Ascending aorta (tissue), 2 donors: ENCODE measurements at places on chromosomes 2 and 18. TPM values are rescaled to one million over a fixed set of nuclear protein-coding genes. Genes with fewer than 3 reads are reported as not detected.

Gene PTH2R
- not detected for total RNA-seq

DNA sequence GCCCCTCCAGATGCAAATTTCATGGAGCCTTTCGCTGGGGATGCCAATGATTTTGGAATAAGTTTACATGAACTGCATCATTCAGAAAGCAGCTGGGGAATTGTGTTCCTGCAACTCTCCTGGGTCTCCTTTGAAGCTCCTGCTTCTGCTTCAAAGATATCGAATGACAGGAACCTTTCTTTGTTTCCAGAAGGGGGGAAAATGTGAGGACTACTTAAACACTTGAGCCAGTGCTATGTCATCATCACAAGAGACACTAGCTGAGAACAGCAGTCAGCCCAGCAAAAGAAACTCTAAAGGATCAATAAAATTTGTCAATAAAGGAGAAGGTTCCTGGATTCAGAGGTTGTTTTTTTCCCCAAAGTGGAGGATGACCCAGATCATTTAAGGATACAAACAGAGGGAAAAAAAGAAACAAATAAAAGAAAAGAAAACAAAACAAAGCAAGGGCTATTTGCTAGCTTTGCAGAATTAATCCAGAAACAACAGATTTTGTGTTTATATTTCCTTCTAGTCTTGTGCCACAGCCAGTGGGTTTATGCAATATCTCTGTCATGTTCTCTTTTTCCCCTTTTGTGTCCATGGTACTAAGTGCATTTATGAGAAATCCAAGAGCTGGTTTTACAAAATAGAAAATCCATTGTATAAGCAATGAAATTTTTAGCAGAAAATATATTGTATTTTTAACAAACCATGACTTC is 463.7 kb downstream of the CDH2 start:
- DNase-seq: no peak
- no peaks in the 10 kb centered on the region for H3K36me3 ChIP-seq
- H3K4me1 ChIP-seq: no peaks in the 10 kb centered on the region
- H3K4me3 ChIP-seq: no peak overlapping the region
- H3K27ac ChIP-seq: no peak overlapping the region

DNA sequence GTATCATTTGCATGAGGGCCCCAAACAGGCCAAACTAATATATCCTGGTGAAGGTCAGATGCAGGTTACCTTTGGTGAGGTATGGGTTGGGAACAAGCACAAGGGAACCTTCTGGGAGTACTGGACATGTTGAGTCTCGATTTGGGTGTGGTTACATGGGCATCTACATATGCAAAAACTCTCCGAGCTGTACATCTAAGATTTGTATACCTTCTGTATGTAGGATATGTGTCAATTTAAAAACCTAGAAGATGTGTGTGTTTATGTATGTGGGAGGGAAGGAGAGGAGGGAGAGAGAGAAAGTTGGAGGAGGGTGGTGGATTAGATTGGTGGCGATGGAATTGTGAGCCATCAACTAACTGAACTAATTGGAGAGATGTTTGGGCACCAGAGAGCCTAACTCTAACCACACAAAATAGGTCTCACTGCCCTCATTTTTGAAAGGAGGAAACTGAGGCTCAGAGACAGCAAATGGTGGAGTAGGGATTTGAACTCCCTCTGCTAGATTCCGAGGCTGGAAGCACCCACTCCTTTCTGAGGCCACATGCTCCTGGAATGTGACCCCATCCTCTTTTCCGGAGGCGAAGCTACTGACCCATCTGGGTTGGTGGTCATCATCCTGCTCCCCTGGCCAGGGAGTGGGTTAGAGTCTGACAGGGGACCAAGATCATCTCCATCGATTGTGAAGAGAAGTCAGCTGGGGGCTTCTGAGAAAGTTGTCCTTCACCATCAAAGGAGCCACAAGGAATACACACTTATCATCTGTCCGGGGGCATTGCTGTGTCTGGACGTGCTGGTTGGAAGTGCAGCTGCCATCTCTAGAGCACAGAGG is 107.3 kb upstream of the MYCN start:
- H3K36me3 ChIP-seq: no peaks in the 10 kb centered on the region
- DNase-seq: no peak
- H3K27me3 ChIP-seq: no peaks in the 10 kb centered on the region
- no peak overlapping the region for H3K27ac ChIP-seq
- no peak overlapping the region for H3K4me3 ChIP-seq

- no peaks in the 10 kb centered on the region for H3K27me3 ChIP-seq
- H3K4me3 ChIP-seq: no peak overlapping the region
- no peaks in the 10 kb centered on the region for H3K36me3 ChIP-seq
- no peak for DNase-seq
These were observed 212.7 kb downstream of the ALPK2 start for GRCh38 chr18:58416014-58416703.

Gene PAX8
- total RNA-seq: 0.11 TPM

DNA sequence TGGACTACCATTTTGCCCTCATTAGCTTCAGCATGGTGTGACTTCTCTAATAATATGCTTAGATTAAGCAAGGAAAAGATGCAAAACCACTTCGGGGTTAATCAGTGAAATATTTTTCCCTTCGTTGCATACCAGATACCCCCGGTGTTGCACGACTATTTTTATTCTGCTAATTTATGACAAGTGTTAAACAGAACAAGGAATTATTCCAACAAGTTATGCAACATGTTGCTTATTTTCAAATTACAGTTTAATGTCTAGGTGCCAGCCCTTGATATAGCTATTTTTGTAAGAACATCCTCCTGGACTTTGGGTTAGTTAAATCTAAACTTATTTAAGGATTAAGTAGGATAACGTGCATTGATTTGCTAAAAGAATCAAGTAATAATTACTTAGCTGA is 16.3 kb downstream of the TYMS start:
- H3K4me3 ChIP-seq: no peak overlapping the region
- no peaks in the 10 kb centered on the region for H3K27me3 ChIP-seq
- no peak overlapping the region for H3K27ac ChIP-seq

Gene TUBA4B
- total RNA-seq: not detected

GRCh38 chr2:42314892-42315468 is 46.0 kb downstream of the COX7A2L start:
- no peak for DNase-seq
- H3K4me1 ChIP-seq: no peaks in the 10 kb centered on the region
- H3K36me3 ChIP-seq: peaks cover 6% of the 10 kb centered on the region
- no peaks in the 10 kb centered on the region for H3K27me3 ChIP-seq
- no peak overlapping the region for H3K4me3 ChIP-seq
- no peak overlapping the region for H3K27ac ChIP-seq

GRCh38 chr2:37923308-37924055 is 1.6 kb upstream of the RMDN2 start:
- H3K27ac ChIP-seq: no peak overlapping the region
- DNase-seq: no peak
- H3K4me3 ChIP-seq: no peak overlapping the region
- H3K4me1 ChIP-seq: peaks cover 7% of the 10 kb centered on the region

DNA sequence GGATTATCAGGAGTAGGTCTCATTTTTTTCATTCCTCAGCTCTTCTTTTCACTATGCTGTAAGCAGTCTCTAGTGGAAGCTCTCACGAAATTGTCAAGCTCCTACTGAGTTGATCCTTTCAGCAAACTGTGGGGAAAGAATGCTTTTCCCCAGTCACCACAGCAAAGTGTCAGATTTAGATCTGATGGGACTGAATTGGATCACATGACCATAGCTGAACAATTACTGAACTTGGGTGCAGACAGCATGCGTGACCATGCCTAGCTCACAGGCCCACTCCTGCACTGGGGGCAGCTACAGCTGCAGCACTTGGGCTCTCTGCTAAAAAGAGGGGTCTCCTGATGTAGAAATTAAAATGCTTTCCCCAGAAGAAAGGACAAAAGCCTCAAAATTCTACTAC is 3.1 kb downstream of the ARHGAP15 start:
- no peaks in the 10 kb centered on the region for H3K36me3 ChIP-seq
- no peaks in the 10 kb centered on the region for H3K27me3 ChIP-seq
- no peak overlapping the region for H3K27ac ChIP-seq
- DNase-seq: no peak
- no peak overlapping the region for H3K4me3 ChIP-seq
- no peaks in the 10 kb centered on the region for H3K4me1 ChIP-seq

DNA sequence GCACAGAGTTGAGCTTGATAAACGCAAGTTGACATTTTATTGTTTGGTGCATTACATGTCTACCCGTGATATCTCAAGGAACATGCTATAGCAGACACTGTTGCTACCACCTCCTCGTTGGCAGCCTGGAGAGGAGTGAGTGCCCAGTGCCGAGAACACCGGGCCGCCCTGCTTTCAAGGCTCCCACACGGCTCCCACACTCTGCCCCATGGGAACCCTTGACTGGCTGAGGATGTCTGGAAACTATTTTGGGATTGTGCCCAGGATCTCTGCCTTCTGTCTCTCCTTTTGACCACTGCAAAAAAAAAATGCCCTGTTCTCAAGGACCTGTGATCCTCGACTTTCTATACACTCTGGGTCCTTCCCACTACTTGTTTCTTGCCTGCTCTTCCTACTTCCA is 21.1 kb downstream of the TET3 start:
- DNase-seq: peak; percentile 25
- no peak overlapping the region for H3K27ac ChIP-seq
- no peaks in the 10 kb centered on the region for H3K36me3 ChIP-seq

Gene SLC40A1
- 40.8 TPM for total RNA-seq

GRCh38 chr18:42011053-42011452 is 56.0 kb downstream of the PIK3C3 start:
- no peaks in the 10 kb centered on the region for H3K27me3 ChIP-seq
- no peak overlapping the region for H3K4me3 ChIP-seq
- H3K27ac ChIP-seq: no peak overlapping the region
- no peaks in the 10 kb centered on the region for H3K4me1 ChIP-seq
- no peak for DNase-seq

Gene MTCL1
- 105 TPM for total RNA-seq

DNA sequence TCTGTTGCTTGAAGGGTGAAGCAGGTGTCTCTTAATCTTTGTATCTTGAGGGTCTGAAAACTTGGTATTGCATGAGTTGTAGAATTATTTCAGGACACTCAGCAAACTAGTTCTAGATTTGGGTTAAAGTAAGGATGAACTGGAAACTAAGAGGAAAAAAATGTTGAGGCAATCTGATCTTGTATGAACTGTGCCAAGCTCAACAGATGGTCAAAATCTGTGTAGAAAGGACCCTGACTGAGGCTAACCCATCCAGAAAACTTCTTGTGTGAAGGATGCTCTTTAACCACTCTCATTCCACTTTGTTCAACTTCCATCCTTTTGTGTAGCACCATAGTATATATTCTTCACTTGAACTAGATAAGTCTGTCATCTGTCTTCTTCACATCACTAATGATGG is 861.7 kb downstream of the SLC4A3 start:
- no peaks in the 10 kb centered on the region for H3K36me3 ChIP-seq
- no peak for DNase-seq
- no peaks in the 10 kb centered on the region for H3K4me1 ChIP-seq
- H3K27me3 ChIP-seq: no peaks in the 10 kb centered on the region
- H3K4me3 ChIP-seq: no peak overlapping the region

- no peak overlapping the region for H3K4me3 ChIP-seq
- no peaks in the 10 kb centered on the region for H3K4me1 ChIP-seq
- H3K27ac ChIP-seq: no peak overlapping the region
- H3K27me3 ChIP-seq: no peaks in the 10 kb centered on the region
- DNase-seq: no peak
- H3K36me3 ChIP-seq: no peaks in the 10 kb centered on the region
These were observed 66.0 kb downstream of the EIPR1 start for GRCh38 chr2:3311601-3312000.

Gene ERLEC1
- total RNA-seq: 150 TPM

DNA sequence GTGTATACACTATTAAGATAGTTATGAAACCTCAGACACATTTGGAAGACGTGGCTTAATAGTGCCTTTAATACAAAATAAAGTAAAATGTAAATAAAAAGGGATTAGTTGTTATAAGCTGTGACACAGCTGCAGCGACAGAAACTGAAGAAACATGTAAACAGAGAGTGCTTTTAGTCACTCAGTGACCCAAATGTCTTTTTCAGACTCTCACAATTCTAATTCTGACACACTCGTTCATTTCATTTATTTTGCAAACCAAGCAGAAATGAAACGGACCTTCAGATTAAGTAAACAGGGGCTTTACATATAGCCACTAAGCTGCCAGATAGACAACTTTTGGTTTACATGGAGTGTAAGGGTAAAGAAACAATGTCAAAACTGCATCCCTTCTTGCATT is 181.0 kb upstream of the ETAA1 start:
- H3K4me1 ChIP-seq: no peaks in the 10 kb centered on the region
- DNase-seq: no peak
- no peaks in the 10 kb centered on the region for H3K36me3 ChIP-seq
- no peaks in the 10 kb centered on the region for H3K27me3 ChIP-seq

DNA sequence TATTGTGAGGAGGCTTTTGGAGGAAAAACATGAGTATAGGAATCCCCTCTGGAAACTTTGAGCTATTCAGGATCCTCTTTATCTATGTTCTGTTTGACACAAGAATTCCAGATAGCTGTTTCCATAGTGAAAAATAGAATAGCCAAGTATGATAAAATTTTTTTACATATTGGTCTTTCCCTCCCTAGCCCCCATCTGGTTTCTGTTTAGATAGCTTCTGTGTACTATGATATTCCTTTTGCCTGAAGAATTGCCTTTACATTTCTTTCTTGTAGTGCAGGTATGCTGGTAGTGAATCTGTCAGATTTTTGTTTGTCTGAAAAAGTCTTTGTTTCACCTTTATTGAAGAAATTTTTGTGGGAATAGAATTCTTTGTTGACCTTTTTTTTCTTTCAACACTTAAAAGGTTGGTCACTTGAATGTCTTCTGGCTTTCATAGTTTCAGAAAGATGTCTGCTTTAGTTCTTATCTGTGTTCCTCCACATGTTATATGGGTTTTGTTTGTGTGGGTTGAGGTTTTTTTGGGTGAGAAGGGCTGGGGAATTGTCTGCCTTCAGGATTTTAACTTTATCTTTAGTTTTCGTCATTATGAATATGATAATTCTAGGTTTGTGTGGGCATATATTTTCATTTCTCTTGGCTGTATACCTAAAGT is 29.9 kb upstream of the FBLN7 start:
- H3K36me3 ChIP-seq: peaks cover 29% of the 10 kb centered on the region
- H3K4me3 ChIP-seq: no peak overlapping the region

- DNase-seq: no peak
- H3K27me3 ChIP-seq: no peaks in the 10 kb centered on the region
- no peak overlapping the region for H3K27ac ChIP-seq
- no peaks in the 10 kb centered on the region for H3K36me3 ChIP-seq
- no peaks in the 10 kb centered on the region for H3K4me1 ChIP-seq
These were observed 55.3 kb upstream of the HK2 start for GRCh38 chr2:74778381-74779264.

Gene MMADHC
- 35.8 TPM for total RNA-seq

GRCh38 chr2:224883700-224884099 is 158.6 kb downstream of the DOCK10 start:
- H3K36me3 ChIP-seq: no peaks in the 10 kb centered on the region
- no peak for DNase-seq
- H3K4me3 ChIP-seq: no peak overlapping the region
- H3K4me1 ChIP-seq: peaks cover 14% of the 10 kb centered on the region
- no peaks in the 10 kb centered on the region for H3K27me3 ChIP-seq

Gene TDRD15
- total RNA-seq: not detected

- no peak overlapping the region for H3K27ac ChIP-seq
- H3K4me3 ChIP-seq: no peak overlapping the region
- no peaks in the 10 kb centered on the region for H3K36me3 ChIP-seq
- H3K27me3 ChIP-seq: no peaks in the 10 kb centered on the region
- peaks cover 12% of the 10 kb centered on the region for H3K4me1 ChIP-seq
- no peak for DNase-seq
These were observed 135.4 kb upstream of the PIEZO2 start for GRCh38 chr18:11284811-11285210.

- no peaks in the 10 kb centered on the region for H3K36me3 ChIP-seq
- H3K27ac ChIP-seq: no peak overlapping the region
- DNase-seq: no peak
- H3K27me3 ChIP-seq: no peaks in the 10 kb centered on the region
These were observed 122.9 kb upstream of the ZEB2 start for GRCh38 chr2:144642856-144643255.
